Right ventricle myocardium superior (tissue), 1 donor: ENCODE measurements at places on chromosomes 16 and 17.
A peak's percentile ranks its signal among the peaks of the same experiment; 100 is the strongest.

DNA sequence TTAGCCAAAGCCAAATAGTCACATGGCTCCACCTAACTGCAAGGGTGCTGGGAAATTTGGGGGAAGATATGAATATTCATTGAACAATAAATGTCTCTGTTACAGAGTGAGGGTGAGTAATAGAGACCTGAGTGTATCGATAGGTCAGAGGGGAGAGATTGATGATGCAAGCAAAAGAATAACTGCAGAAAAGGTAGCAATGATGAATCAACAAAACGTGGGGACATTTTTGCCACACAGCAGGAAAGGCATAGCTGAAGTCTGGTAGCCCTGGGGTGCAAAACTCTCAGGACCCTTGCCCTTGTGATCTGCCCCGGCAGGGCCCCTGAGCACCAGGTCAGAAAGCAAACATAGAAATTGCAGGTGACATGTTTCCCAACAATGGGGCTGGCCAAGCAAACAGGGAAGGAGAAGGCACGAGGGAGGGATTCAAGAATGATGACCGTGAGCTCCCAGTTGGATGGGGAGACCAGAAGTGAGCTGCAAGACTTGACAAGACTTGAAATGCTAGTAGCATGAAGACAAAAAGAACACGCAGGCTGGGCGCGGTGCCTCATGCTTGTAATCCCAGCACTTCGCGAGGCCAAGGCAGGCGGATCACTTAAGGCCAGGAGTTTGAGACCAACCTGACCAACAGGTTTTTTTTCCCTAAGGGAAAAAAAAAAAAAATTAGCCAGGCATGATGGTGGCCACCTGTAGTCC lies 12.7 kb upstream of the HERPUD1 start:
- DNase-seq: no peak

GRCh38 chr17:8632061-8632460 lies 1.5 kb upstream of the MYH10 start:
- no peak for DNase-seq

DNA sequence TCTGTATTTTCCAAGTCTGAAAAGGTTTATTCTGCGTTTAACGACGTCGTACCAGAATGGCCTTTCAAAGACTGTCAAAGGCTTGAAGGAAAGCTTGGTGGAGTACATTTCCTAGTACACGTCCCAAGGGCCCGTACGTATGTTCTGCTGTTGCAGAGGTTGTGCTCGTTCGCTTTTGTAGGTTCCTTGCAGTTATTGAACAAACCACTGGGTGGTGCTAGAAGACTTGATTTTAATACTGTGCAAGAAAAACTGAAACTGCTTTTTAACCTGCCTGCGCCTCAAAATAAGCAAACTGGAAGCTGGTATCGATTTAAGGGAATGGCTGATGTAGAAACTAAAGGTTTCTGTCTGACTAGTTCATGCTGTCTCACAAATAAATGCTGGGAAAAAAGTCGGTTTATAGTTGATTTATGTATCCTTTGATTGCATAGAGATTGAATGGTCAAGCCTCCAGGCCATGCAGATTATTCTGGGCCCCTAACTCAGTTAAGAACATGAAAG lies 54.6 kb downstream of the USP10 start:
- no peak for DNase-seq

DNA sequence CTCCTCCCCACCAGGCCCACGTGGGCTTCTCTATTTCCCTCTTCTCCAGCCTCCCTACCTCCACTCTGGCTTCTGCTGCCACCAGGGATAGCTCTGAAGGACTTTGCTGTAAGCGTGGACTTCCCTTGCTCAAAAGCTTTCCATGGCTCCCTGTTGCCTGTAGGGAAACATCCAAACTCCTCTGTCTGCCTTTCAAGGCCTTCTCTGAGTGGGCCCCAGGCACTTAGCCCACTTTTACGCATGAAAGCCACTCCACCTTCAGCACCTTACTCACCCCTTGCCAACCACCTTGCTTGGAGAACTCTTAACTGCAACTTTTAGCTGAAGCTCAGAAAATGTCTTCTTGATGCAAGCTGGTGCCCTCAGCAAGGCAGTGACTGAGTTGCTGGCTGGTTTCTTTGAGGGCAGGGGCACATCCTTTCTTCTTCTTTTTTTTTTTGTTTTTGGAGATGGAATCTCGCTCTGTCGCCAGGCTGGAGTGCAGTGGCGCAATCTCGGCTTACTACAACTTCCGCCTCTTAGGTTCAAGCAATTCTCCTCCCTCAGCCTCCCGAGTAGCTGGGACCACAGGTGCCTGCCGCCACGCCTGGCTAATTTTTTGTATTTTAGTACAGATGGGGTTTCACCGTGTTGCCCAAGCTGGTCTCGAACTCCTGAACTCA lies 52.0 kb upstream of the DLX4 start:
- DNase-seq: no peak

DNA sequence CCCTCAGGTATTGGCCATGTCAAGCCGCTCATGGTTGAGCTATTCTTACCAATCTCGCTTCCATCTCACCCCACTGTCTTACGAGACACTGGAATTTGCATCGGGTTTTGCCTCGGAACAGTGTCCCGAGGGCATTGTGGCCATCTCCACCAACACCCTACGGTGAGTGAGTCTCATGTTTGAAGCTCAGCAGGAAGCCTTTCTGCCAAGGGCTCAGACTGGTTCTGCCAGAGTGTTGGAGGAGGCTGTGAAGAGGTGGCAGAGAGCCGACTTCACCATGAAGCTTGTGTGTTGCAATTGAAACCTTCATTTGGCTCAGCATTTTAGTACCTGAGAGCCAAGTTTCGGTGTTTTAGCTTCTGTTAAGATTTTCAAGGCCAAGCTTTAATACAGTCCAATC lies 38.0 kb downstream of the SF3B3 start:
- no peak for DNase-seq

DNA sequence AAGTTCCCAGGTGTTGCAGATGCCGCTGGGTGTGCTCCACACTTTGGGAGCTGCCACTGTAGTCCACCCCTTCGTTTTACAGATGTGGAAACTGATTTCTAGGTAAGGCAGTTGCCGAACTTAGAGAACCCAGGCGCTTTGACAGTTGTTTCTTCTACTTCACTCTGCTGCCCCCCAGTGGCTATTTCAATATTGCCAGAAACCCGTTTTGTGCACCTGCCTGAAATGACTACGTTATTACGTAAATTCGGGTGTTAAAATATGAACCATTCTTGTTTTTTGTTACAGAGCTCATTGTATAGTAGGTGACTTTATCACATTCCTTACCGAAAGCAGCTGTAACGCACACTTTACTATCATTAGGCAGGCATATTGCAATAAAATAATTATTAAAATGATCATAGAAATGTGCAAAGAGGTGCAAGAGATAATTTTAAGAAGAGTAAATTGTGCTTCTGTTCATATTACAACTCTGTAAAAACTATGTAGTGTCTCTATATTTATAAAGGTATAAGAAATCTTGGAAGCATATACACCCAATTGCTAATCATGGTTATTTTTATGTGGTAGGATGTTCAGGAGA lies 44.9 kb downstream of the OTOA start:
- DNase-seq: peak; percentile 66

- no peak for DNase-seq
Measured at GRCh38 chr17:40524243-40524965, 23.0 kb upstream of the TNS4 start.

- DNase-seq: no peak
Measured at GRCh38 chr17:35998756-35999155, 2.6 kb downstream of the CCL15 start.

DNA sequence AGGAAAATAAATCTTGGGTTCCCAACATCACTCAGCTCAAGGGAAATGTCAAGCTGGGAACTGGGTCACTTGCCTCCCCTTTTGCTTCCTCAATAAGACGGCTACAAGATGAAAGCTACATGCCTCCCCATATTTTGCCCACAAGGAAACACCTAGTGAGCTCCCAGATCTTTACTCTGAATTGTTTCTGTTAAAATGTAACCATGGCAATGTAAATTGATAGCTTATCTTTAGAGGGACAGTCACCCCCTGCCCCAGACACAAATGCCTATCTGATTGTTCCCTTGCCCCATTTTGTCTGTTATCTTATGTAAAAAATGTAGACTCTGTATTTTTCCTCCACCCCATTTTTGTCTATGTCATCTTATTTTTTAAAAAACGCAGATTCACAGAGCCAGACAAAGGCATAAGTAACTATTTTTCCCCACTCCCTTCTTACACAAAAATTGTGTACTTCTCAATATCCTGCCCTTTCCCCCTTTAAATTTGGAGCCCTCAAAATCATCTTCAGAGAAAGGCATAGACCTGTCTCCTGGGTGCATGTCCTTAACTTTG lies 288.7 kb upstream of the ERCC4 start:
- no peak for DNase-seq

- peak; percentile 54 for DNase-seq
Measured at GRCh38 chr17:81403671-81404534, 8.6 kb downstream of the BAHCC1 start.

DNA sequence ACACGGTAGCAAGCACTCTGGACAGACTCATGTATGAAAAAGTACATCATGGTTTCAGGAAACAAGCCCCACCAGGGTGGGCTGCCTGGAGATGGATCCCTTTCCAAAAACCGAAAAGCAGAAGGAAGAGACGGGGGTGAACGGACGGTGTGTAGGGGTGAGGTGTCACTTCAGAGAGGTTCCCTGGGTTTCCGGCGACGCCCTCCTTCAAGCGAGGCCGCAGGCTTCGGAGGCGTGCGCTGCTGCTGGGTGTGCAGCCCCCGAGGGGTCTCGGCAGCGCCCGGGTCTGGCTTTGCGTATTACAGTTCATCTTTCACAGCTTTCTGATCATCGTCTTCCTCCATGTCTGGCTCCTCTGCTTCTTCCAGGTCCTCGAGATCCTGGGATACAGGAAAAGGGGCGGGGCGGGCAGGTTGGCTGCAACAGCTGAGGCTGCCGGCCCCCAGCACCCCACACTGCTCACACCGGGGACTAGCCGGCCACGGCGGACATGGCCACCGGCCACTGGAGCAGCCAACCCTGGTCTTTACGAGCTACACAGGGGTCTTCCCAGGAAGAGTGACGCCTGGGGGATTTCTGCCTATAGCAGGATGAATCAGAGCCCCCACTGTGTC lies 9.0 kb upstream of the PPP1R27 start:
- no peak for DNase-seq

- no peak for DNase-seq
Measured at GRCh38 chr17:71260366-71260940, 860.4 kb upstream of the SOX9 start.

DNA sequence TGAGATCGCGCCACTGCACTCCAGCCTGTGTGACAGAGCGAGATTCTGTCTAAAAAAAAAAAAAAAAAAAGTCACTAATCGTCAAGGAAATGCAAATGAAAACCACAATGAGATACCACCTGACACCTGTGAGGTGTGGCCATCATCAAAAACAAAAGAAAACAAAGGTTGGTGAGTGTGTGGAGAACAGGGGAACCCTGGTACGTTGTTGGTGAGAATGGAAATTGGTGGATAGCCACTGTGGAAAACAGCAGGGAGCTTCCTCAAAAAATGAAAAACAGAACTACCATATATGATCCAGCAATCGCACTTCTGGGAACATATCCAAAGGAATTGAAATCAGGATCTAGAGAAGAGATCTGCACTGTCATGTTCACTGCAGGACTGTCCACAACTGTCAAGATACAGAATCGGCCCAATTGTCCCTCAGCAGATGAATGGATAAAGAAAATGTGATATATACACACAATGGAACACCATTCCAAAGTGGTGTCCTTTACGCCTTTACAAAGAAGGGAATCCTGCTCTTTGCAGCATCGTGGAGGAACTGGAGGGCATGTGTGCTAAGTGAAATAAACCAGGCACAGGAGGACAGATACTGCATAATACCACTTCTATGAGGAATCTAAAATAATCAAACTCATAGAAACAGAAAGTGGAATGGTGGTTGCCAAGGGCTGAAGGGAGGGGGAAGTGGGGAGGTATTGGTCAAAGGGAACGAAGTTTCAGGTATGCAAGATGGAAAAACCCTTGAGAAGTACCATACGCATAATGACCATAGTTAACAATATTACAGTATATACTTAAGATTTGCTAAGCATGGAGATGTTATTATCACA lies 63.5 kb upstream of the PLCG2 start:
- DNase-seq: no peak

DNA sequence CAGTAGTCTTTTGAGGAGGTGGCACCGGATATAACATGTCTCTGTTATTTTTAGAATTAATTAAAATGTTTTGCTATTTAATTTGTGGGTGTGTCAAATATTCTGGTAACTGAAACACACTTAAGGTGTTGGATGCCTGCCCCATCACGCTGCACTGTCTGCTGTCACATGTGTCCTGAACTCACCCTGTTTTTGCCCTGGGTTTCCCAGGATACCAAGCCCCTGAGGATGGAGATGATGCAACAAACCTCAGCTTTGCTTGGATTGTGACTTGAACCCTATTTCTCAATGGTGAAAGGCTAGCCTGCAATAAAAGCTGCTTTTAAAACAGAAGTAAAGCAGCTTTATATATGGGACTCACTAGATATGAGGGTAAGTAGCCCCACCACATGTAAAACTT lies 11.5 kb upstream of the DUSP14 start:
- DNase-seq: peak; percentile 74

DNA sequence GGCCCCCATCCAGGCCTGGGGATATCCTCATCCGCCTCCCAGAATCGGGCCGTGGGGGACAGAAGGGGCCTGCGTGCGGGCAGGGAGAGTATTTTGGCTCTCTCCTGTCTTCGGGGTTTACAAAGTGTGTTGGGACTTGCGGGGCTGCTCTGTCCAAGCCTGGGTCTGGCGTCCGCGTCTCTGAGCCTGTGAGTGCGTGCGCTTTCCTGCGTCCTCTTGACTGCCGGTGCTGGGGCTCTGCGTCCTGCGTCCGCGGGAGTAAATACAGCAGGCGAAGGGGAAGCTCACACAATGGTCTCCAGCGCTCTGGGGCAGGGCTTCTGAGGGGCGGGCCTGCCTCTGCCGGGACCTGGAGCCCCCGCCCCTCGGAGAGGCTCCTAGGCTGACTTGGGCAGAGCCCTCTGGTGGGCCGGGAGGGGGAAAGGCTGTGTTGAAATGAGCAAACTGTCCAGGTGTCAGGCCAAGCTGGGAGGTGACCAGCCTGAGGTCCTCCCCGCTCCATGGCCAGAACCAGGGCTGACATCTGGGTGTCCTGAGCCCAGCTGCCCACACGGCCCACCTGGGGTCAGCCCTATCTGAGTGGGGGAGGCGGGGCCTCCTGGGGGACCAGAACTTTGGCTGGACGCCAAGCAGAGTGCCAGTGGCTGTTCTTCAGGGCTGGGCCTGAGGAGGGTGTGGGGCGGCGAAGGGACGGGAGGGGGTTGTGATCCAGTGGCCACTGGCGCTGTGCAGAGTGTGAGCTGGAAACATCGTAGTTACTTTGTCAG lies 233.6 kb downstream of the SEC14L1 start:
- DNase-seq: peak; percentile 91

- no peak for DNase-seq
Measured at GRCh38 chr17:79808763-79809529, 12.1 kb upstream of the CBX8 start.

- no peak for DNase-seq
Measured at GRCh38 chr16:55443434-55444346, 35.3 kb upstream of the MMP2 start.

DNA sequence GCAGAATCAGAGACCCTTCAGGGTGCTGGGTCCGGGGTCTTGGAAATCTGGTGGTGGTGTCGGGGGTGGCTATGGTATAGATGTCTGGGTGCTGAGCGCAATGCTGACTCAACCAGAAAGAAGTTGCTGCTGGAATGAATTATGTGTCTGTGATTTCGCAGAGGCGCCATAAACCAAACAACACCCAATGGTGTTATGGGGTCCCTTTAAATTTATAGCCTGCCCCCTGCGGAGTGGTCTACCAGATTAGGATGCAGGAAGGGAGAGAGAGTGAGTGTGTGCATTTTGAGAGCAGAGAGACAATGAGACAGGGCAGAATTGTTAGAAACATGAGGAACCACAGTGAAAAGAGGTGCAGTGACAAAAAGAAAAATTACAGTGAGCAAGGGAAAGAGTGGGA lies 100.7 kb upstream of the CDH11 start:
- DNase-seq: no peak

GRCh38 chr16:57708168-57708567 lies 13.6 kb downstream of the DRC7 start:
- DNase-seq: no peak
